ENCODE measurements at places on chromosomes 5 and 9.

DNA sequence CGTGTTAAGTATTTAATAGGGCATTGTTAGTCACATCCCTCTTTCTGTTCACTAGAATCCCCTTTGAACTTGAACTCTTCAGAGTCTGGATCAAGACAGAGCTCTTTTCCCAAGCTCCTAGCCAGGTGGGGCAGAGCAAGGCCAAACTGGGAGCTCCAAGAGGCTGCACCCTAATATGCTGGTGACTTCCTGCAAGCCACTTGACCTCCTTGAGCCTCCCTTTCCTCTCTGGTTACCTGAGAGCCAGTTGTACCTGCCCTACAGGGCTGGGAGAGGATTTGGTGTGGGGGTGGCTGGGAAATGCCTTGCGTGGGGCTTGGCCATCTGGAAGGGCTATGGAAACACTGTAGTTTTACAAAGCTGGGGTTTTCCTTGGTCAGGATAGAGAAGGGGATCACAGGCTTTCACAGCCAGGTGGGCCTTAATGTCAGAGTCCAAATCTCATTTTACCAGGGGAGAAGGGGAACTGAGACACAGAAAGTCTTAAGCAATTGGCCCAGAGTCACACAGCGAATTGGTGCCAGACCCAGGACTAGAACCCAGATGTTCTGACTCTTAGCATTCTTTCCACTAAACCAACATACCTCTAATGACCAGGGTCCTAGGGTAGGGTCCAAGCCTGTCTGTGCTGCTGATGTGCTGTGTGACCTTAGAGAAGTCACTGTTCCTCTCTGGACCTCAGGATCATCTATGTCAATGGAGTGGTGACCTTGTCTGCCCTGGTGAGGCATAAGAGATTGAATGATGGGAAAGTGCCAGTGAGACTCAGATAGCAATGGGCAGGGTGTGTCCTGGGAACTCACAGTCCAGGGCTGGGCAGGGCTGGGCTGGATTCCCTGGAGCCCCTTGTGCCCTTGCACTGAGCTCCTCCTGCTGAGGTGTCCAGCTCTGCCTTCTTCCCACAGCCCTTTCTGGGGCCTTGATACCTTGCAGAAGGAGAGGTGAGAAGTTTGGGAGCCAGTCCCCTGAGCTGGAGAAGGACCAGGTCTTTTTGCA is 35.8 kb downstream of the GSN start:
- no peak for DNase-seq

DNA sequence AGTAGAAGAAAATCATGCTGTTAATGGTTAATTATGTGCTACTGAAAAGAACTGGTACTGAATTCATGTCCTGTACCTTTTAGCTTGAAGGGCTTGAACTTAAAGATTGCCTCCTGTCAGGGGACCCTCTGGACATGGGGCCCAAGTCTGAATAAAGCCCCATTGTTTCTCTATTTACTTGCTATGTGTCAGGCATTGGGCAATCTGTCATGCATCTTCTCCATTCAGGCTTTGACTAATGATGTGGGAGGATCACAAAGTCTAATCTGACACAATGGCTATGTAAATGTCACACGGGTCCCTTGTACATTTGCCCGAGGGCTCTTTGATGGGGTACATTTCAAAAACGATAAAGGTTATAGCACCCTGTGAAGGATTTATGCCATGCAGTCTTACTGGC is 64.0 kb upstream of the TUSC1 start:
- no peak for DNase-seq

DNA sequence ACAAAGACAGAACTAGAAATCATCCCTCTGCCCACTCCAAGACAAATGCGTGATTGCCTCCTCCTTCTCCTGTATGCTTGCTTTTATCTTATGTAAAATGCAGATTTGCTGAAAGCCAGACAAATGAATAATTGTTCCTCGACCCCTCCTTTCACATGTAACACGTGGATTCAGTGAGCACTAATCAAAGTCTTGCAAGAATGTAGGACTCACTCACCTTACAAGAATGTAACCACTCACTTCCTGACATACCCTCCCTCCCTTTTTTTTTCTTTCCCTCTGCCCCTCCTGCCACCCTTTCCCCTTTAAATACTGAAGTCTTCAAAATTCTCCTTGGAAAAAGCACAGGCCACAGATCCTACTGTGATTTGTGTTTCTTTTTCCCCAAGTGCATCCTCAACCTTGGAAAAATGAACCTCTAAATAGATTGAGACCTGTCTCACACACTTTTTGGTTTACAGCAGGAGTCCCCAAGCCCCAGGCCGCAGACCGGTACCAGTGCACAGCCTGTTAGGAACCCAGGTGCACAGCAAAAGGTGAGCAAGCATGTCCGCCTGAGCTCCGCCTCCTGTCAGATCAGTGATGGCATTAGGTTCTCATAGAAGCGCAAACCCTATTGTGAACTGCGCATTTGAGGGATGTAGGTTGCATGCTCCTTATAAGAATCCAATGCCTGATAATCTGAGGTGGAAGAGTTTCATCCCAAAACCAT is 29.4 kb upstream of the HSD17B3 start:
- DNase-seq: peak; percentile 50

DNA sequence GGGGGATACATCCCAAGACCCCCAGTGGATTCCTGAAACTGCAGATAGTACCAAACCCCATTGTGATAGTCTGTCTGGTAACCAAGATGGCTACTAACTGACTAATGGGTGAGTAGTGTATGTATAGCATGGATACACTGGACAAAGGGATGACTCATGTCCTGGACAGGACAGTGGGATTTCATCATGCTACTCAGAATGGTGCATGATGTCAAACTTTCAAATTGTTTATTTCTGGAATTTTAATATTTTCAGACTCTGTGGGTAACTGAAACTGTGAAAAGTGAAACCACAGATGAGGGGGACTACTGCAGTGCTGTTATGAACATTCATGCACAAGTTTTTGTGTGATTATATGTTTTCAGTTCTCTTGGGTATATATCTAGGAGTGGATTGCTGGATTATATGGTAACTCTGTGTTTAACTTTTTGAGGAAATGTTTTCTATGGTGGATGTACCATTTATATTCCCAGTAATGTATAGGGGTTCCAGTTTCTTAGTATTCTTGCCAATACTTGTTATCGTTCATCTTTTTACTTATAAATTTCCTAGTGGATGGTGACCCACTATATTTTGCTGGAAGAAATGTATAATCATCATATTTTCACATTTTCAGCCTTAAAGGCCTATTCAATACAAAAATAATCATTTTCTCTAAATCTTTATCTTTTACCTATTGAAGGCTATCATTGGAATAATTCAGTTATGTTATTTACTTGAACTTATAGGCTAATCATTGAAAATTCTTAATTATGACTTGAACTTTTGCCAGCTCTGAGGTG is 140.9 kb downstream of the NR3C1 start:
- peak; percentile 89 for DNase-seq

DNA sequence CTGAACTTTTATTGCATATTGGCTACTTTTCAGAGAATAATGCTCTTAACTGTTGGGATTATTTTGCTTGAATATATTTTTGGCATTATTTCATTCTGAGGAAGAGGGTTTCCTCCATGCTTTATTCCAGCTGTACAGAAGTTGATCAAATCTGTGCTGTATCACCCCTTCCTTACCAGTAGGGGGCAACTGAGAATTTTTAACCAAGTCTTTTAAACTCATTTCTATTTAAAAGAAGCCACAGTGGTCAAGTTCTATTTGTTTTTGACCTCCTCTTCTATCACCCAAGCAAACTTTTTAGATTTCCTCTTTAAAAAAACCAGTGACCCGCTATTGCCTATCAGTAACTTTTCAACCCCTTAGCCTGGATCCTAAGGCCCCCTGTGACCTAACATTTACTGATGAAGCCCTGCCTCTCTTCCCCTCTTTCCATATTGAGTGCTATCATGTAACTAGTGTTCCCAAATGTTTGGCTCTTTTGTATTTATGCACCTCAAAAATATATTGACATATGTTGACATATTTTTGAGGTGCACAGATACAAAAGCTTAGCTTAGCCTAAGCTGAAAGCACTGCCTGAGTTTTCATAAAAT is 80.6 kb downstream of the FBXO4 start:
- DNase-seq: peak; percentile 66

DNA sequence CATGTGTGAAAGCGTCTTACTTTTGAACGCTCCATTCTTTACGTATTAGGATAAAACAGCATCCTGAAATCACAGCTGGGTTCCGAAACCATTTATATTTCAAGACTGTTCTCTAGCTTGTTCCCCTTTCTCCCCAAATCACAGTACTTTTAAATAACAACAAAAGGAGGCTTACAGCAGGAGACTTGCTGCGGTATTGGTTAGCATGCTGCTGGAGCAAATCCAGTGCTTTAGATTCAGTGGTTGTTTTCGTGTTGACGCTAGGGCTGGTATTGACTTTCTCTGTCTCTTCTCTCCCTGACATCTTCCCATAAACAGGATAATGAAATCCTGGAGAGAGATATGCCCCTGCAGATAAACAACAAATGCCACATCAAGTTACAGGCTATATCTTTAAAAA is 103.1 kb downstream of the ZNF608 start:
- DNase-seq: no peak

- DNase-seq: no peak
Measured at GRCh38 chr9:108224716-108225115, 631.1 kb downstream of the ACTL7B start.

- DNase-seq: no peak
Measured at GRCh38 chr5:67409126-67409777, 212.7 kb upstream of the CD180 start.

DNA sequence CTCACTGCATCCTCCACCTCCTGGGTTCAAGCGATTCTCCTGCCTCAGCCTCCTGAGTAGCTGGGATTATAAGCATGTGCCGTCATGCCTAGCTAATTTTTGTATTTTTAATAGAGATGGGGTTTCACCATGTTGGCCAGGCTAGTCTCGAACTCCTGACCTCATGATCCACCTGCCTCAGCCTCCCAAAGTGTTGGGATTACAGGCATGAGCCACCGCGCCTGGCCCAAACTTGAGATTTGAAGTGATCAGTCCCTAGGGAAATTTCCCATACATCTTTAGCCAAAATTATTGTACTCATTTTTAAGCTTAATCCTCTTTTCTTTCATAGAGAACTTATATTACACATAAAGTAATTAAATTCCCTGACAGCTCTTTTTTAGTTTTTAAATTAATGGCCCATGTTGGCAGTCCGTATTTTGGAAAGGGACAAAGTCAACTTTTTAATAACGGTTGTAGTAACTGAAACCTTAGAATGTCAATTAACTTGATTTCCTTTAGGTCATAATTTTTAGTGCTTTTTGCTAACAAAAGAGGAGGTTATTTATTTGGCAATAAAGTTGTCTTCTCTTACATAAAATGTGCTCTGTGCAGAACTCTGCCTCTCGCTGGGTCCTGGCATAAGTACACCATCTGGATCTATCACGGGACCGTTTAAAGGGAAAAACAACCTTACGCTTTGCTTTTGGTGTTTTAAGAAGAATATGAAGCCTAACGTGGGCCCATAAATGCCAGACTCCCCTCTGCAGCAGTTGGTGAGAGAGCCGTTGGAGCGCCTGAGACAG is 142.3 kb upstream of the OTULINL start:
- no peak for DNase-seq

GRCh38 chr5:112109331-112110007 is 309.6 kb downstream of the EPB41L4A start:
- DNase-seq: no peak

GRCh38 chr9:20242510-20243189 is 379.6 kb downstream of the MLLT3 start:
- DNase-seq: no peak

GRCh38 chr5:150279330-150280020 is 10.1 kb downstream of the CAMK2A start:
- DNase-seq: no peak

GRCh38 chr5:100842080-100842479 is 61.0 kb downstream of the ST8SIA4 start:
- DNase-seq: no peak

DNA sequence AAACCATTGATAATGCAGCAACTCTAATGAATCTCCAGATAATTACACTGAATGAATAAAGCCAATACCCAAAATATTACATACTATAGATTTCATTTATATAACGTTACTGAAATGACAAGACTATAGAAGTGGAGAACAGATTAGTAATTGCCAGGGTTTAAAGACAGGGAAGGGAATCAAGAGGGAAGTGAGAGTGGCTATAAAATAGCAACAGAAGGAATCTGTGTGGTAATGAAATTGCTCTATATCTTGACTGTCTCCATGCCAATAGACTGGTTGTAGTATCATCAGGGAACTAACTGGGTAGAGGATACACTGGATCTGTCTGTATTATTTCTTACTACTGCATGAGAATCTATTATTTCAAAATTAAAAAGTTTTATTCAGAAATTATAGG is 396.5 kb upstream of the RPS23 start:
- DNase-seq: no peak

DNA sequence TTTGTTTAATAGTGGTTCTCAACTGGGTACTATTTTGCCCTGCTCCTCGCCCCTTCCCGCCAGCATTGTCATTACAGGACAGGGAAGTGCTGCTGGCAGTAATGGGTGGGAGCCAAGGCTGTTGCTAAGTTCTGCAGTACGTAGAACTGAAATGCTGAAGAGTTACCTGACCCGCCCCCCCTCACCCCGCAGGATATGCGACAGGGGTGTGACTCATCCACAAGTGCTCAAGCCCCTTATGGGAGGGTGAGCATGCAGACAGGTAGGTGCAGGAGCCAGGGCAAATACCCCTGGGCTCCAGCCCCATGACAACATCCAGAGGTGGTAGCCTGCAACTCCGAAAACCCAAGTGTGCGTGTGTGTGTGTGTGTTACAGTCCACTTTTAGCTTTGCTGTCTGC is 35.7 kb downstream of the LRRC70 start:
- DNase-seq: no peak

DNA sequence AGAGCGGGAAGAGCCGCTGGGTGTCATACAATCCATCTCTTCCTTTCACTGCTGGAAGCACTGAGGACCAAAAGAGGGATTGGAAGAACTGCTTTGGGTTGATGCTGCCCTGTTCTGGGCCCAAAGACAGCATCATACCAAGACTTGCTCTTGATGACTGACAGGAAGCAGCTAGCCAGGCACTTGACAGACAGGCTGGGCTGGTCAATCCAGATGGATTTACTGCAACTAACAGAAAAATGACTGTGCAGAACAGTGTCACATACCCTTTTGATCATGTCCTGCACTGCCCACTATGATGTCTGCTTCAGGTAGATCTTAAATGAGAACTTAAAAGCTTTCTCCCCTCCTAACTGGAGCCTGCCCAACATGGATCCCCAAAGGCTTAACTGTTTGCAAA is 157.6 kb downstream of the CRB2 start:
- DNase-seq: no peak

- no peak for DNase-seq
Measured at GRCh38 chr5:82734347-82734746, 342.8 kb downstream of the TMEM167A start.

GRCh38 chr5:54793468-54794134 is 191.8 kb downstream of the ESM1 start:
- DNase-seq: no peak

- no peak for DNase-seq
Measured at GRCh38 chr5:134437340-134437846, 25.7 kb upstream of the CDKN2AIPNL start.

- DNase-seq: no peak
Measured at GRCh38 chr5:170603109-170603508, 99.3 kb downstream of the KCNIP1 start.
